ENCODE measurements at places on chromosomes 3 and 15.
A peak's percentile ranks its signal among the peaks of the same experiment; 100 is the strongest.

GRCh38 chr15:37134699-37135131 lies 34.4 kb upstream of the MEIS2 start:
- peak; percentile 52 for DNase-seq

- DNase-seq = no peak
These were observed 247.4 kb upstream of the IL12A start for GRCh38 chr3:159741281-159741680.

- no peak for DNase-seq
These were observed 38.1 kb upstream of the PTX3 start for GRCh38 chr3:157398598-157398997.

DNA sequence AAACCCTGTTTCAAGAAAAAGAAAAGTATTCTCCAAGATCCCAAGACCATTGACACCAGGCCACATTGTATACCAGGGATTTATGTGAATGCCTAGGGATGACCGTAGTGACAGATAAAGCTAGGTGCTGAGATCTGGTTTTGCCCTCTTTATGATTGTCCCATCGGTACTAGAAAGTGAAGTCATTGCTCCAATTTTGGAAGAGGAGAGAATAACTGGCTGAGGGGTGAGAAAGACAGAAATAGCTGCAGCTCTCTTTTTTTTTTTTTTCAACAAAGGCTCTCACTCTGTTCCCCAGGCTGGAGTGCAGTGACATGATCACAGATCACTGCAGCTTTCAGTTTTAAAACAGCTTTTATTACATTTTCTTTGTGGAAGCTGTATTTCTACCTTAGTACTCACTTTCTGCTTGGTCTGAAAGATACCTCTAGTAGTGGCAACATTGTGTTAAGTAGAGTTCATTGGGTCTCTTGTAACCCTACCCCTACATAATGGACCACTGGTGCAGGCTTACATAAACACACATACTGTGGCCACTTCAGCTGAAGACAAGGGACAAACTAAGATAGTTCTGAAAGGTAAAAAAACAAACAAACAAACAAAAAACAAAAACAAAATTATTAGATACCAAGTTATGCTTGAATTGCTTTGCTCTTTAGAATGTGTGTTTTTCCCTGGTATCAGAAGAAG lies 18.0 kb downstream of the ZSCAN29 start:
- DNase-seq = no peak

GRCh38 chr3:21729331-21729730 lies 21.7 kb downstream of the ZNF385D start:
- peak; percentile 15 for DNase-seq

DNA sequence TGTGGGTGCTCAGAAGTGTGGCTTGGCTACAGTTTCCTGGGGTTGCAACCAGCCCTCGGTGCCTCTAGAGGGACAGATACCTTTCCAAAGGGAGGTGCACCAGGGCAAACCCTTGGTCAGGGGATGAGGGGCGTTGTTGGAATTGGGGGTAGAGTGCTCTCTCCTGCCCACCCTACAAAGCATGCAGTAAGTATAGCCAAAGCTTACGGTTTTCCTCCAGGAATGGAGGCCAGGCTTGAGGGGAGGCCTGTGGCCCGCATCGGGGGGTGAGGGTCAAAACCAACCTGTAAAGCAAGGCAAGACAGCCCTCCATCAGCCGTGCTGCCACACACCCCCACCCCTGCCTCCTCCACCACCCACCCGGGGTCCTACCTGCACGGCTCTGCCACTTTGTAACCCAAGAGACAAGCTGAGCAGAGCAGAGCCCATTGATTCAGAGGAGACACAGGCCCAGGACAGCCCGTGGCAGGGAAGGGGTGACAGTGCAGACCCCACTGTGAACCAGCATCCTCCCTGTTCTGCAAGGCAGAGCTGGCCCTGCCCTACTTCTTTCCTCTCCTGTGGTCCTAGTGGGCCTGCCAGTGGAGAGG lies 41.5 kb downstream of the TLE3 start:
- DNase-seq = no peak

- DNase-seq = no peak
These were observed 227.4 kb upstream of the AZI2 start for GRCh38 chr3:28575746-28576613.

DNA sequence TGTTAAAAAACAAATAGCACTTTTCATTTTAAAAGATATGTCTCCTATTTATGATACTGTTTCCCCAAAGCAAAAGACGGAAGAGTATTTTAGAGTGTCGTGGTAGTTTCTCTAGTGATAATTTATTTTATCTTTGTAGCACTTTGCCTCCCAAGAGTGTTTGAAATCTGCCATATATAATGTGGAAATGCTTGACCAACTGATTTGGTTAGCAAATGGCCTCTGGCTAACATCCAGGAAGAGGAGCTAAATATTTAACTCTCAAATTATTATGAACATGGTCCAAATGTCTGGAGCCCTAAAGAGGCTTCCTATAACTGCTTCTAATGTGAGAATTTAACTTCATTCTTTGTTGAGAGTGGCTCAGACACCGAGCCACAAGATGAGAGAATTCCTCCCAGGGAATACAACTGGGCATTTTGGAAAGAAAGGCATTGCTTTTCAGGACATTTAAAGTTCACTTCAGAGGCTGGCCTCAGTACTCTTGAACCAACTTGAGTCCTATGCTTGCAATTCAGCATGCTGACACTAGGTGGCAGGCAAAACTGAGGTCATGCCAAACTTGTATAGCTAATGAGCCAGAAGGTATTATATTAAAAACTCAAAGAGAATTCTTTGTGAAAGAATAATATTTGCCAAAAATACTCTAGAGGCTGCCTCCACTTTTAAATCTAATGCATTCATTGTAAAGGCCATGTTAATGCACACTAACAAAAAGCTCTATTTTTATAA lies 104.5 kb downstream of the RARB start:
- DNase-seq = peak; percentile 66

DNA sequence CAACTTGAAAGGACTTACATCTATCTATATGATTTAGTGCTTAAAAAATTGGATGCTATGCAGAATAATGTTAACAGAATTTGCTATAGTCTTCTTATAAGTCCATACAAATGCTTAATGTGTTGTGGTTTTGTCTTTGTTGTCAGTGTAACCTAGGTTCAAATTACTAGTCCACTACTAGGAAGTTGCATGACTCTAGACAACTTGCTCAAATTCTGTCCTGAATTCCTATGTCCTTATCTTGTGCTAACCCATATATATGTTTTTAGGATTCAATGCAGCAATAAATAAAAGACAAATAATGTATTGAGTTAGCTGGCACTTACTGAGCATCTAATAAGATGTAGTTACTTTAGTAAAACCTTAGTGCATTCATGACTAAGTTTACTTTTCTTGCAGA lies 276.5 kb upstream of the KCNMB2 start:
- DNase-seq = peak; percentile 35

GRCh38 chr3:139443186-139443585 lies 33.1 kb downstream of the RBP2 start:
- DNase-seq = no peak

DNA sequence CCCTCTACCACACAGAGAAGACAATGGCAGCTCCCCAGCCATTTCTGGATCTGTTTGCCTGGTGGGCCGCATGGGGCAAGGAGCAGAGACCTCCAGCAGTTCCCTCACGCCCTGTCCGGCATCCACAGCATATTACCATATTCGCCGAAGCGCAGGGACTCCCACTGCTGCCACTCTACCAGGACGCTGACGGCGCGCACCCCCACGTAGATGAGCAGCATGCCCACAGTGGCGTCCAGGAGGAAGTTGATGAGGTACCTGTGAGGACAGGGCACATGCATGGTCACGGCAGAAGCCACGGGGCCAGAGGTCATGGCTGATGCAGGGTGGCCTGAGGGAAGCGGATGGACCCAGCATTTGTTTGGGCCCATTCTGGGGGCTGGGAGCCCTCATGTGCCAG lies 14.8 kb upstream of the MUSTN1 start:
- DNase-seq = no peak

- no peak for DNase-seq
These were observed 5.6 kb downstream of the CHRNA3 start for GRCh38 chr15:78615151-78615589.

GRCh38 chr15:67091980-67092677 lies 26.7 kb downstream of the SMAD3 start:
- no peak for DNase-seq

DNA sequence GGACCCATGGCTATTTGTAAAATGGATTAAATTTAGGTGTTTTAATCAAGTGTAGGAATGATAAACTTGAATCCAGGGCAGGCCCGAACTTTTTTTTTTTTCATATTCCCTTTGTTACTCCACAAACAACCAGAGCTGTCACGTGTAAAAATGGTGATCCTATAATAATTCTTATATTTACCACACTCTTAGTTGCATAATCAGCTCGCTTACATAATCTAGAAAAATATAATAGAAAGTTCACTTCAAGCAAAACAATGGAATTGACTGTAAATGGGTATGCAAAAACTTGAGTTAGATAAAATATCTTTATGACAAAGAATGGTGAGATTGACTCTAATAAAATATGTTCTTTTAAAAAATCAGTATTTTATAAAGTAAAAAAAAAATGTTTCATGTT lies 2.1 kb upstream of the PAQR9 start:
- DNase-seq = no peak

DNA sequence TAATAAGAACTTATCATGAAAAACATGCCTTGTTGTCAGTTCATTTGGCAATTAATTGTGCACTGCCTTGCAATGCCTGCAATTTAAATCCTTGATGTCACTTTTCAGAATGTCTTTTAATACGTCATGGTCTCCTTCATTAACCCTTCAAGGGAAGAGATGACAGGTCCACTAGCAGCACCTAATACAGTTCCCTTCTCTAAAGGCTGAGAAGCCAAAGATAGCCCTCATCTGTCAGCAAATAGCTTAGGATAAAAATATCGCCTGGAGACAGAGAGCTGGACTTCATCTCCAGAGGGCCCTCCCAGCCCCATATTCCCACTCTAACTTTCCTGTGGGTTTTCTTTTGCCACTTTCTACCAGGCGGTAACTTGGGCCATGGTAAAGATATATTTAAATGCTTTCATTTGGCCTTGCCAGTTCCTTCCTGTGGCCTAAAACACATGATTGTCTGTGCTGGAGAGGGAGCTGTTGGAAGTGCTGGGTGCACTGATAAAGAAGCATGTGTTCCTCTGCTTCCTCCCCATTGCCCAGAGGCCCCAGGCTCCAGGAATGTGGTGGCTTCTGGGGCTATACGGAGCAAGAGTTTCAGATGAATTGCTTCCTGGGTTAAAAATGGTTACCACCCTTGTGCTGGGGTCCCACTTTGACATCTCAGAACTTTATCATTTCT lies 76.3 kb upstream of the UMPS start:
- DNase-seq = peak; percentile 70

DNA sequence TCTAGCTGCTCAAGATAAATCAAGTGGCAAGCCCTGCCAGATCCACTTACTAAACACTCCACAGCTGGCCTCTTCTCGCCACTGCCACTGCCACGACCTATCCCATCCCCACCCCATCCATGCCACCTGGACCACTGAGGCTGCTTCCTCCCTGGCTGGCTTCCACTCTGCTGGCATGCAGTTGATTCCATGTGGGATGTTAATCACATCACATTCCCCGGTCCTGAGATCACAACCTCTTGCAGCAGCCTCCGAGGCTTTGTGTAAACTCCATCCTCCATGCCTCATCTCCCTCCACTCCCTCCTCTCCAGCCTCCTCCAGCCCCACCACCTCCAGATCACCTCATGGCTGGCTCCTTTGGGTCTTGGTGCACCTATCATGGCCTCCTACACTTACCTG lies 7.7 kb downstream of the NCKIPSD start:
- no peak for DNase-seq

DNA sequence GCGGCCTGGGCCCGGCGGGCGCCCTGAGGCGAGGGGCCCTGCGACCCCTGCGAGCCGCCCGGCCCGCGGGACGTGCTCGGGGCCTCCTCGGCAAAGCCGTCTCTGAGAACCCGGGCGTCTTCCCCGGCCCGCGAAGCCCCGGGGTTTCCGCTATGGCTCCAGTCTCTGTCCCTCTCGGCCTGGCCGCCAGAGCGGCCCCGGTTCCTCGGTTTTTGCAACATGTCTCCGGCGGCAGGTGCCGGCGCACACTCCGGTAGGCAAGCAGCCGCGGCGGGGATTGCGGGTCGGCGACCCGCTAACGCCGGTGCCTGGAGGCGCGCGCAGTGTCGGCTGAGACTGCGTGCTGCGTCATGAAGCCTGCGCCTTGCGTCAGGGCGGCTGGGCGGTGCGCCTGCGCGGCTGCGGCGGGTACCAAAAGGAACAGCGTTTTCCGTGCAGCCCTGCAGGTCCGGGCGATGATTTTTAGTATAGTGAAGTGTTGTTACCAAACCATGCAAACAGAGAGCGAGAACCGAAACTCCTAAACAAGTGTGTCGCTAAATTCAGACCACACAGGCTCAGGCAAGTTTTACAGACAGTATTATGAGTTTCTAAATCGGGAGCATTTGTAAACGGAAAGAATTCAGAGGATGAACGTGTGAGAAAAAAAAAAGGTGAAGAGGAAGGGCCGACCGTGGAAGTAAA lies at the start of gene NSMCE3:
TSS of gene NSMCE3 (minus strand) at position 338 of the 684 bp plus-strand sequence. CDS start at position 221, 117 bp downstream.
- peak; percentile 83 for DNase-seq

DNA sequence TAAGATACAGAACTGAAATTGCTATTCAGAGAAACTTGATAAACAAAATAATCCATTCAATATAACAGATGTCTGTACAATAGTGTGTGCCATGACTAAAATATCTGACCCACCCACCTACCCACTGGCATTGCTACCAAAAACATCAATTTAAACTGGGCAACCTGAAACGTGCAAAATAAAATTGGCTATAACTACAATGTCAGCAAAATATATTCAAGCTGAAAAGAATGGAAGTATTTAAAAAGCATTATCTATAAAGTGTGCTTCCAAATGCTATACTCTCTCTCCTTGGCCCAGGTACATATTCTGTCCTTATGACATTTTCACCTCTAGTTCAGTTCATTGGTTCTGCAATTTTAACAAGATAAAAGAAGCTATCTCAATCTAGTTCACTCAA lies 379.6 kb upstream of the ATP11B start:
- DNase-seq = no peak

- peak; percentile 73 for DNase-seq
These were observed at the start of gene ZNF502 for GRCh38 chr3:44712455-44713075. Gene ZNF502 (plus strand): TSS chr3:44712660. CDS start chr3:44720262, 7,602 bp downstream.

- DNase-seq = no peak
These were observed 44.6 kb downstream of the LDHAL6B start for GRCh38 chr15:59251001-59251845.

GRCh38 chr3:49253512-49253911 lies 23.5 kb downstream of the C3orf62 start:
- DNase-seq = no peak

GRCh38 chr3:157410945-157411344 lies 25.7 kb upstream of the PTX3 start:
- DNase-seq = no peak

- no peak for DNase-seq
These were observed 774.7 kb upstream of the NECTIN3 start for GRCh38 chr3:110296885-110297284.

DNA sequence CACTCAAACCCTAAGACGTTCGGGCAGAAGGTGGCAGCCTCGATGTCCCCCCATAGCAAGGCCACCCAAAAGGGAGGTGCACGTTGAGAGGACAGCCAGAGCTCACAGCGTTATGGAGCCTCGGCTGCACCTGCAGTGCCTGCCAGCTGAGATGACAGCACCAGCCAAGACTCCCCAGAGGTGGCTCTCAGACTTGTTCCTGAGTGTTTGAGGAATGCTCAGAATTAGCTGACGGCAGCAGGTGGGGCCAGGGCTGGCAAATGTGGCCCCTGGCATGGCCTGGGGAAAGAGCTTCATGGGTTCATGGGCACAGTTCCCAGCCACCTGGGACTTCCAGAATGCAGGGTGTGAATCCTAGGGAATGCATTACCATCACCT lies 177.8 kb downstream of the KLF13 start:
- no peak for DNase-seq

- no peak for DNase-seq
These were observed 328.4 kb upstream of the DPH6 start for GRCh38 chr15:35874260-35874905.

Measured in hematopoietic multipotent progenitor cell treated with erythropoietin and hydrocortisone succinate and interleukin-3 and kit ligand, for 8 days (in vitro differentiated cells).